ENCODE measurements at places on chromosomes 1 and 21.

GRCh38 chr1:19006837-19007271 is 50.4 kb upstream of the IFFO2 start:
- no peak for DNase-seq

DNA sequence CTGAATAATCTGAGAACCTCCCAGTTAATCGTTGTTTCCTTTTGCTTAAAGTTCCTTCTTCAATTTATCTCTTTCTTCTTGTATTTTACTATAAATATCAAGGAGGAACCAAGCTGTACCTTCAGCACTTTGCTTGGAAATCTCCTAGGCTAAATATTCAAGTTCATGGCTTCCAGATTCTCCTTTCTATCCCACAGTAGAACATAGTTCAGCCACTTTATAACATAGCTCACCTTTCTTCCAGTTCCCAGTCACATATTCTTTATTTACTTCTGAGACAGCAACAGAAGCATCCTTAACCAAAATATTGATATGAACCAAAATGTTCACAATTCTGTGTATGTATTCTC is 11.0 kb downstream of the ZMYM4 start:
- DNase-seq = no peak

DNA sequence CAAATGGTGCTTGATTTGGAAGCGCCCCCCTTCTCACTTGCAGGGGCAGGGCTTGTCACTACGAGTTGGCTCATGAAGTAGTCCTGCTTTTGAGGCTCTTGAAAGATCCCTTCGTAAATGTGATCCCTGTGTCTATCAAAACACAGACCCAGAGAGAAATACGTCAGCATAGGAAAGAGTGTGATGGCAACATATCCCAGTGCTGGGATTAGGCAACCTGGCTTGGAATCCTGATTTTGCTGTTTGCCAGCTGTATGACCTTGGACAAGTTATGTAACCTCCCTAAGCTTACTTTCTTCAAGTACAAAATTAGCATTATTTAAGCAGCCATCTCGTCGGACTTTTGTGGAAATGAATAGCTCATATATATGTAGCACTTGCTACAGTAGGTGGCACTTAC is 228.4 kb downstream of the ATG4C start:
- no peak for DNase-seq

DNA sequence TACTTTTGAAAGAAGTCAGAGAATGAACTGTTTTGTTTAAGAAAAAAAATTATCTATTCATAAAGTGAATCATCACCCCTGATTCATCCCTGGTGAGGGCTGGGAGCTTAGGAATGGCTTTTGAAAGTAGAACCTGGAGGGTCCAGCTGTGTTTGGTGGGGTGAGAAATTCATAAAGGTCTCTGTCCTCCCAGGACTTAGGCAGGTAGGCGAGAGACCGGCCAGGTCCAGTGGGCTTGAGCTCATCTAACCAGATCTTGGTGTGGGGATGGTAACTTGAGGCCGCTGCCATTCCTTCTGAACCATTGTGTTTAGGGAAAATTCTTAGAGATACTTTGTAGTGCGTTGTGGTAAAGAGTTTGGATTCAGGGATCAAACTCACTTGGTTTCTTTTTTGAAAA is 156.8 kb upstream of the TNR start:
- no peak for DNase-seq

DNA sequence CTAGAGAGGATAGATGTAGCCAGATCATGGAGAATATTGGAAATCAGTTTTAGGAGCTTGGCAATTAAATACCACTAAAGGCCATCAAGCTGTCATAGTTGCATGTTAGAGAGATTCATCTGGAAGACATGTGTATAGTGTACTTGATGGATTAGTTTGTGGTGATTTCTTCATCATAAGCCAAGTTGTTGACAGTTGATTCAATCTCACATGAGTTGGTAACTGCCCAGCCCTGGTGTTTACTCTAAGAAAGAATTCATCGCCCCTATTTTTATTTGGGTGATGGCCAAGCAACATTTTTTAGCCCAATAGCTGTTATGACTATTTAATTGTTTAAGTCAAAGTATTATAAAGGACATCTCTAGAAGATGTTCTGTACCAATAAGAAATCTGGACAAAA is 737.6 kb downstream of the PLA2G4A start:
- no peak for DNase-seq

DNA sequence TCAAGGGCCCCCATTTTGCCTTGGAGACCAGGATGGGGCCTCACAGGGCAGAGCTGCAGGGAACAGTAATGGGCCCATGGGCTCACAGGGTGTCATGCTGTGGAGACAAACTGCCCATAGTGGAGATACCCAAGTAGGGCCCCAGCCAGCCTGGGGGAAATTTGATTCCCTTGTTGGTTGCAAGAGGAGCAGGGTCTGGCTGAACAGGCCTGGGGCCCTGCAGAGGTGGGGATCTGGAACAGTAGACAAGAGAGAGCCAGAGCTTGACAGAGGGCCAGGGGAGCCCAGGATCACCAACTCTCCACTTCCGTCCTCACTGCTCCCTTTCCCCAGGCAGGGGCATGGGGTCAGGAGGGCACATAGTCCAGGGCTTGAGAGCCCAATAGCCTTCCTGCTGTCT is 8.7 kb downstream of the S100B start:
- no peak for DNase-seq

DNA sequence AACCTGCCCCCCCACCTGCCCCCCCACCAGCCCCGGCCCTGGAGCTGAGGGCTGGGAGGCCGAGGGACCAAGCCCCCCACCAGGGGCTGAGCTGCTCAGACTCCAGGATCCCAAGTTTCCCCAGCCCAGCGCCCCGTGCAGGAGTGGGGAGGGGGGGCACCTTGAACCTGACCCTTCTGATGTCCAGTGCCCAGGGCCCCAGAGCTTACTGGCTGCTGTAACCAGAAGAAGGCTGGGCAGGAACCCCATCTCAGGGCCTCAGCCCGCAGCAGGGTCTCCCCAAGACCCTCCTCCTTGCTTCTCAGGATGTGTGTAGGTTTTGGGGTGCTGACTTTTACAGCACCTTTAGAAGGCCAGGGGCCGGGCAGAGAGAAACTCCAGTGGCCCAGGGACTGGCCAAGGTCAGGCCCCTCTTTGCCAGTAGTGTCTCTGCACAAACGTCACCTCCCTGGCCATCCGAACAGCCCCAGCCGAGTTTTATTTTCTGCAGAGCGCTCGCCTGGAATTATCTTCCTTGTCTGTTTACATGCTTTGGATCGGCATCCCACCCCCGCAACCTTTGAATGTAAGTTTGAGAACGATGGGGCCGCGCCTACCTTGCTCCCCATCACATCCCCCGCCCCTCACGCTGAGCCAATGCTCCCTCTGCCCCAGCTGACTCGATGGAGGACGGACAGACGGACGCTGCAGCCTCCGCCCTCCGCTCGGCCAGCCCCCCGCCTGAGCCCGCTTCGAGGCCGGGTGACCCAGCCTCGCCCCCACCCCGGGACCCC is 70.1 kb upstream of the CASZ1 start:
- DNase-seq = peak; percentile 44

GRCh38 chr1:62068978-62069377 is 125.7 kb upstream of the L1TD1 start:
- DNase-seq = no peak

- no peak for DNase-seq
Observed at GRCh38 chr1:172084876-172085275, 243.6 kb downstream of the DNM3 start.

- no peak for DNase-seq
Observed at GRCh38 chr1:34851431-34852105, 8.0 kb downstream of the SMIM12 start.

GRCh38 chr1:152309955-152310354 is 15.1 kb downstream of the FLG start:
- no peak for DNase-seq
